ENCODE measurements at places on chromosomes 1 and 21. TPM values are rescaled to one million over a fixed set of nuclear protein-coding genes. Genes with fewer than 3 reads are reported as not detected.

The FGR gene
- total RNA-seq: 0.17 TPM

The RBP7 gene
- 1.0 TPM for total RNA-seq

The SYTL1 gene
- total RNA-seq: 10.7 TPM

The LEFTY2 gene
- total RNA-seq: 12.9 TPM

The TMPRSS15 gene
- total RNA-seq: not detected

The DCDC2B gene
- not detected for total RNA-seq

The RCSD1 gene
- total RNA-seq: 0.98 TPM

The APOBEC4 gene
- total RNA-seq: not detected

DNA sequence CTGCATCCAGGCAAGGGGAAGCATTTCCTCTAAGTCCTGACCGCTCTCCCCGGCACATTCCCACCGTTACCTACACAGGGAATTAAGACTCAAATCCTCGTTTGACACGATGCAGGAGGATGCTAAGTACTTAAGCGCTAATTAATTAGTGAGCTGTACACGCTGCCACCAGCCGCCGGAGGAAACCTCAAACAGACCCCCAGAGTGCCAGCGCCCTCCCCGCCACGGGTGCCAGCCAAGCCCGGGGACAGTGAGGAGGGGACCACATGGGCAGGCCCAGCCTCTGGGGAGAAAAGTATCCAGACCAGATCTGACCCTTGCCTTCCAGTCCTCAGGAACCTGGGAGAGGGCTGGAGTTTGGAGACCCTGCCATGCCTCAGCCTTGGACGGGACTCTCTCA, 17.4 kb upstream of the CASZ1 start:
- no peaks in the 10 kb centered on the region for H3K36me3 ChIP-seq
- no peak for DNase-seq
- no peaks in the 10 kb centered on the region for H3K4me1 ChIP-seq

GRCh38 chr21:33208534-33208933, 21.2 kb upstream of the IFNAR2 start:
- no peak overlapping the region for H3K4me3 ChIP-seq
- H3K27ac ChIP-seq: no peak overlapping the region
- no peak for DNase-seq
- H3K27me3 ChIP-seq: no peaks in the 10 kb centered on the region
- no peaks in the 10 kb centered on the region for H3K36me3 ChIP-seq

GRCh38 chr21:38658511-38658910, 147.2 kb upstream of the ETS2 start:
- no peaks in the 10 kb centered on the region for H3K36me3 ChIP-seq
- peaks cover 76% of the 10 kb centered on the region for H3K27me3 ChIP-seq
- DNase-seq: peak; percentile 30

DNA sequence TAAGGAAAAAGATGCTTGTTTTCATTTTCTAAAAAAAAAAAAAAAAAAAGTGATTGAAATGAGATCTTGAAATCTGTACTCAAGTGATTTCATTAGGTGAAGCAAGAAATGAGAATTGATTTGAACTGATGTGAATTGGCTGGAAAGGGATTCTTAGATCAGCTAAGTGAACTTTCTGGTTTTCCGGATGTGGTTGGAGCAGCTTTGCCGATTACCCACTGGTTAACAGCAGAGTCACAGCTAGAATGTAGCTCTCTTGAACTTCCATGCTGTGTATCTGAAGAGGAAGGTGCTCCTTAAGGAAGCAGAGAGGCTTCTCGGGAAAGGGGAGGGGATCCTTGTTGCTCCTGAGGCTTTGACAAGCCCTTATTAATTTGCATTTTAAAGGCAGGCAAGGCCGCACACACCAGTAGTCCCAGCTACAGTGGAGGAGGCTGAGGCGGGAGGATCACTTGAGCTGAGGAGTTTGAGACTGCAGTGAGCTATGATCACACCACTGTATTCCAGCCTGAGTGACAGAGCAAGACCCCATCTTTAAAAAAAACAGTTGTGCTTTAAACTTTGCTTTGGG, 28.7 kb upstream of the PWP2 start:
- peaks cover 36% of the 10 kb centered on the region for H3K36me3 ChIP-seq
- no peak overlapping the region for H3K4me3 ChIP-seq
- H3K27ac ChIP-seq: no peak overlapping the region
- H3K4me1 ChIP-seq: no peaks in the 10 kb centered on the region

DNA sequence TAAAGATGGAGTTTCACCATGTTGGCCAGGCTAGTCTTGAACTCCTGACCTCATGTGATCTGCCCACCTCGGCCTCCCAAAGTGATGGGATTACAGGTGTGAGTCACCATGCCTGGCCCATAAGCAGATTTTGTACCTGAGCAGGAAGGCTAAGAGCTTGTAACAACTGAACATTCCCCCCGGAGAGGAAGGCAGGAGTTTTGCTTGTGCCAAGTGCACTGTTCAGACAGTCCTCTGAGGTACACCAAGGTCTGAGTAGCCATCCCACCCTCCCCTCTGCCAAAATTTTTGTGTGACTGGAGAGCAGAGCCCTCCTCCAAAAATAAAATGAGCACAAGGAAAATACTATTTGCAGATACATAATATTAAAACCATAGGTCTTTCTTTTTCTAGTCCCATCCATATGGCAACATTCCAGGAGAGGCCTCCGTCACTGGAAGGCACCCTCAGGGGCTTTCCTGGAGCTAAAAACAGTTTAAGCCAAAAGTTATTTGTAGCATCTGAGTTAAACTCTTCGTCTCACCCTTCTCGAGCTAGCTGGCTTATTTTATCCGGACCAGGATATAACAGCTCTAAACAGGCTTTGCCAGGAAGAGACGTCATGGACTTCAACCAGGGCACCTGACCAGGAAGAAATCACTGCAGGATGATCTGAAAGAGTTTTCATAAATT, 27.2 kb downstream of the CAPN2 start:
- H3K36me3 ChIP-seq: peaks cover 27% of the 10 kb centered on the region
- H3K4me3 ChIP-seq: no peak overlapping the region
- H3K4me1 ChIP-seq: peaks cover 30% of the 10 kb centered on the region
- H3K27me3 ChIP-seq: no peaks in the 10 kb centered on the region

GRCh38 chr1:201069636-201070035, 42.6 kb downstream of the CACNA1S start:
- no peaks in the 10 kb centered on the region for H3K4me1 ChIP-seq
- peaks cover 23% of the 10 kb centered on the region for H3K27me3 ChIP-seq
- no peaks in the 10 kb centered on the region for H3K36me3 ChIP-seq
- no peak overlapping the region for H3K4me3 ChIP-seq
- DNase-seq: no peak
- no peak overlapping the region for H3K27ac ChIP-seq

GRCh38 chr1:210490781-210491180, 162.1 kb downstream of the HHAT start:
- no peak for DNase-seq
- H3K27me3 ChIP-seq: no peaks in the 10 kb centered on the region
- H3K27ac ChIP-seq: no peak overlapping the region
- H3K4me1 ChIP-seq: peaks cover 3% of the 10 kb centered on the region

GRCh38 chr21:16285605-16286126, 555.9 kb downstream of the USP25 start:
- peaks cover 28% of the 10 kb centered on the region for H3K4me1 ChIP-seq
- no peak overlapping the region for H3K4me3 ChIP-seq
- H3K27me3 ChIP-seq: no peaks in the 10 kb centered on the region
- DNase-seq: no peak
- no peak overlapping the region for H3K27ac ChIP-seq

DNA sequence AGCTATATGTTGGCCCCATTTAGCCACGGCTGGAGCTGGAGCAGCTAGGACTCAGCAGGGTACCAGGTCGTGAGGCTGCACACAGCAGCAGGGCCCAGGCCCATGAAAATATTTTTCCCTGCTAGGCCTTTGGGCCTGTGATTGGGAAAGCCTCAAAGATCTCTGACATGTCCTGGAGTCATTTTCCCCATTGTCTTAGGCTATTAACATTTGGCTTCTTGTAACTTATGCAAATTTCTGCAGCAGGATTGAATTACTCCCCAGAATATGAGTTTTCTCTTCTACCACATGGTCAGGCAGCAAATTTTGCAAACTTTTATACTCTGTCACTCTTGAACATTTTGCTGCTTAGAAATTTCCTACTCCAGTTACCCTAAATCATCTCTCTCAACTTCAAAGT, 11.2 kb downstream of the CFHR2 start:
- no peaks in the 10 kb centered on the region for H3K4me1 ChIP-seq
- no peak for DNase-seq
- H3K36me3 ChIP-seq: no peaks in the 10 kb centered on the region
- H3K27me3 ChIP-seq: no peaks in the 10 kb centered on the region

GRCh38 chr1:25738499-25738898, 61.5 kb upstream of the SELENON start:
- peaks cover 22% of the 10 kb centered on the region for H3K27me3 ChIP-seq
- no peaks in the 10 kb centered on the region for H3K4me1 ChIP-seq
- H3K4me3 ChIP-seq: no peak overlapping the region
- no peak for DNase-seq
- no peaks in the 10 kb centered on the region for H3K36me3 ChIP-seq

- H3K27me3 ChIP-seq: no peaks in the 10 kb centered on the region
- peak overlapping the region; percentile 25 for H3K4me3 ChIP-seq
- peaks cover 3% of the 10 kb centered on the region for H3K4me1 ChIP-seq
- H3K36me3 ChIP-seq: no peaks in the 10 kb centered on the region
Measured at GRCh38 chr1:164563721-164564360, 4.9 kb downstream of the PBX1 start.

DNA sequence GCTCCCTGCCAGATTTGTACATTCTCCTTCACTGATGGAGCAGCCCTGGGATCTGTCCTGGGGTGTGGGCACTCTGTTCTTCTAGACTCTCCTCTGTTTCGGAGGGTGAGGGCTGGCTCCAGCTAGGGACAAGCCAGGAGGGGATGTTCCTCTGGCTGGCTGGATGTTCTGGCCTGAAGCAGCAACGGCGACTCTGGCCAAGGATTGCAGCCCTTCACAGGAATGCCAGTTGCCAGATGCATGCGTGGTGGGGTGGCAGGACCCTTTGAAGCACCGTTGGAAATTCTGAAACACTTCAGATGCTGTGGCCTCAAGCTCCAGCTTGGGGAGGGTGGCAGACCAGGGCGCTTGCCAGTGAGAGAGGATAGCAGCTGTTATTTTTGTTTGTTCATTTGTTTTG, 210.9 kb downstream of the TRABD2B start:
- no peak overlapping the region for H3K4me3 ChIP-seq
- no peaks in the 10 kb centered on the region for H3K27me3 ChIP-seq
- H3K36me3 ChIP-seq: no peaks in the 10 kb centered on the region
- H3K4me1 ChIP-seq: no peaks in the 10 kb centered on the region
- no peak overlapping the region for H3K27ac ChIP-seq

- H3K27me3 ChIP-seq: no peaks in the 10 kb centered on the region
- DNase-seq: peak; percentile 72
- H3K4me3 ChIP-seq: no peak overlapping the region
- no peaks in the 10 kb centered on the region for H3K36me3 ChIP-seq
Measured at GRCh38 chr1:200438911-200439310, 29.1 kb upstream of the ZNF281 start.
